ENCODE measurements at places on chromosomes 11 and 22.

DNA sequence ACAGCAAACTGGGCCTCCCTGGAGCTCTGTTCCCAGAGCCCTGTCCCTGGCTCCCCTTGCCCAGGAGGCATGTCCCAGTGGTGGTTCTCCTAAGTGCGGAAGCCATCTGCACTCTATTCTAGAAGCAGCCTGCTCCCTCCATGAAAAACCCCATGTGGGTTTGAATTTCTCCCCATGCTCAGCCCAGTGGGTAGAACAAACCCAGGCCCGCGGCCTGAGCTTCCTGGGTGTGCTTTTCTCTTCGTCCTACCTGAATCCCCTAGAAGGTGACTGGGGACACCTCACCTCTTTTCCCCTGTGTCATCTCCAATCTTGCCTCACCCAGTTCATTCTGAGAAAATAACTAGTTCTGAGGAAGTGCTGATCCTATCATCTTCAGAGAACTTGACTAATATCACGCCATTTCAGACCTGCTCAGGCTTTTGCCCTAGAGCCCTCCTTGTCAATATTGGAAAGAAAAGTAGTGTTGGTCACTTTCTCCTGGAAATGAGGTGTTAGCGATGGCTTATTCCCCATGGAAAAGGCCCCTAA lies 15.9 kb downstream of the IL10RA start:
- no peak for DNase-seq

- DNase-seq, result no peak
Observed at GRCh38 chr11:75733431-75734107, 15.9 kb downstream of the MOGAT2 start.

GRCh38 chr11:1442807-1443366 lies 43.7 kb downstream of the MOB2 start:
- no peak for DNase-seq

GRCh38 chr11:124085583-124085982 lies 29.7 kb upstream of the VWA5A start:
- DNase-seq, result no peak

DNA sequence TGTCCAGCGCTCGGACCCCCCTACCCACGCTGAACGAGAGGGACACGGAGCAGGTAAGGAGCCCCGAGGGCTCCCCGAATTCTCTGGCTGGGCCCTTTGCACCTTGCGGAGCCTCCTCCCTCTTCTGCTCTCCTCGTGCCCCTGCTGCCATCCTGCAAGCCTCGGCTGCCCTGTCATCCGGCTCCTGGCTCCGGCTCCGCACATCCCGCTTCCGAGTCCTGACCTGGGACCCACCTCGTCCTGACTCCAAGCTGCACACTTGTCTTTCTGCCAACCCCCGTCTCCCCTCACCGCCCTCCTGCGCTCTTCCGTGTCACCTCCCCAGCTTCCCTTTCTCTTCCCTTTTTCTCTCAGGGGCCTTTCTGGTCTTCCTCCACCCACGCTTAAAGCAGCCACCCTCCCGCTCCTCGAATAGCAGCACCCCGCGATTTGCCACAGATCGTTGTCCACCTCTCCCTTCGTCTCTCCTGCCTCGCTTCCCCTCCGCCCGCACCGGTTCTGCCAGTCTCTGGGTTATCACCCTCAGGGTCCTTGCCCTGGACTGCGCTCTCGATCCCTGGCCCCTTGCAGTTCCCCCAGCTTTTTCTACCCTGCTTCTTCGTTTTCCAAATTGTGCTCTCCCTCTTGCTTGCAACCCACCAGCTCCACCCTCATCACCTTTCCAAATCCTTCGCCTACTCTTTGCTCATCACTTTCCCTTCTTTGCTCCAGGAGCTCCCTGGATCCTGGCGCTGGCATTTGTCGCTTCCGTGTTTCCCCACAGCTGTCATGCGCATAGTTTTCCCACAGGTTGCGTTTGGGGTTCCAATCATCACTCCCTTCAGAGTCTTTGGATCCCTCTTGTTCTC lies 822 bp downstream of the MARK2 start:
- no peak for DNase-seq

DNA sequence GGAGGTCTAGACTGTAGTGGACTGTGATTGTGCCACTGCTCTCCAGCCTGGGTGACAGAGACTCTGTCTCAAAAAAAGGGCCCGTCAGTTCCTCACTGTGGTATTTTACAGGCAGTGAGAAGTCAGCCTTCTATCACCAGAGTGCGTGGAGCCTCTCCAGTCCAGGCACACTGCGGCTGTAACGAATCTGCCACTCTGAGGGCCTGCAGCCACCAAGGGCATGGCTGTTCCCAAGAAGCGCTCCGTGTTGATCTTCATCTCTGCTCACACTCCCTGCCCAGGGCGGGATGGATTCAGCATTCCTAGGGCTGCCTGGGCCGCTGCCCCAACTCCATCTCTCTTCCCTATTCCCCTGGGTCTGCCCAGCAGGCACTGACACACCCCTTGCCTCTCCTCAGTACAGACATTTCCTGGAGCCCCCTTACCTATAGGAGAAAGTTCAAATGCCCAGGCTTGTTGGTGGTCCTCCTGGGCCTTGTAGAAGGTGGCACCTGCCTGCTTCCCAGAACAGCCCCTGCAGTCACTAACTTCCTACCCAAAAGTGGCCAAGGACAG lies 148.4 kb downstream of the CACNA1I start:
- DNase-seq, result no peak
